ENCODE measurements at places on chromosomes 3 and 15.

- no peak for DNase-seq
These were observed 53.5 kb upstream of the LEKR1 start for GRCh38 chr3:156772588-156773206.

- no peak for DNase-seq
These were observed 31.7 kb upstream of the DHX36 start for GRCh38 chr3:154356009-154356408.

DNA sequence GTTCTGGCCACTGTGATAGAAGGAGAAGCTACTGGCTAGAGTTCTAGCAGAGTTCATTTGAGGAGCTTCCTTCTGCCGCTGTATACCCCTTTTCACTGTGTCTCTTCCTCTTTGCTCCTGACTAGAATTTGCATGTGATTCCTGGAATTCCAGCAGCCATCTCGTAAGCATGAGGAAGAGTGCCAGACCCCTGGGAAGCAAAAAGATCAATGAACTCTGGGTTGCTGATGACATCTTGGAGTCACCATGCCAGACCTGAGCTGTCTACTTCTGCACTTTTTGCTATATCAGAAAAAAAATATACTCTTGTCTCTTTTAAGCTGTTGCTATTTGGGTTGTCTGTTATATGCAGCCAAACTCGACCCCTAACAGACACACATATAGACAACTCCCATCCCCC lies 3.7 kb upstream of the ADAMTS17 start:
- DNase-seq = no peak

GRCh38 chr3:50408443-50408944 lies 49.2 kb upstream of the TMEM115 start:
- no peak for DNase-seq

GRCh38 chr3:90054311-90054710 lies 946.9 kb downstream of the EPHA3 start:
- no peak for DNase-seq

DNA sequence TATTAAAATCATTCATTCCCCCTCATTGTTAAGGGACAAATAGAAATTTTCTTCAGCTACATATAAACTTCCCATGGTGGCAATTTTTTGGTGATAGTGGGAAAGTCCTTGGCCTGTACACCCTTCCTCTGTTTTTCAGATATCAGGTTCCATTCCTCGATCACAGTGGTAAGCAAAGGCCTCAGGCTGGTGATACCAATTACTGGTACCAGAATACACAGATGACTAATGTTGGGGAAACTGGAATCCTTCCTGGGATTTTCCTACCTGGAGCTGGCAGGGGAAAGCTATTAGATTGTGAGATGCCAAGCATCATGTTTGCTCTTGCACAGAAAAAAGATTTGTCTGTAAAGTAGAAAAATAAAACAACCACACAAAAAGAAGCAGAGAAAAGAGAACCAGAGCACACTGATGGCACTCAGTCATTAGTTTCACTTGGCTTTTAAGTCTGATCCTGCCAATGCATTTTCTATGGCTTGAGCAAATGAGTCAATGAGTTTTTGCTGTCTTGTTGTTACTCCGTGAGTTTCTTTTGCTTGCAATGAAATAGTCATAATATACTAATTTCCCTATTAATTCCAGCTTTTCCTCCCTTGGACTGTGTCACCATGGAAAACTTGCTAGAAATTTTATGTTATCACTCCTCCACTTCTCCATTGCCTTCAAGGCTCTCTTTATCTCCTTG lies 795.0 kb downstream of the ROBO1 start:
- no peak for DNase-seq

DNA sequence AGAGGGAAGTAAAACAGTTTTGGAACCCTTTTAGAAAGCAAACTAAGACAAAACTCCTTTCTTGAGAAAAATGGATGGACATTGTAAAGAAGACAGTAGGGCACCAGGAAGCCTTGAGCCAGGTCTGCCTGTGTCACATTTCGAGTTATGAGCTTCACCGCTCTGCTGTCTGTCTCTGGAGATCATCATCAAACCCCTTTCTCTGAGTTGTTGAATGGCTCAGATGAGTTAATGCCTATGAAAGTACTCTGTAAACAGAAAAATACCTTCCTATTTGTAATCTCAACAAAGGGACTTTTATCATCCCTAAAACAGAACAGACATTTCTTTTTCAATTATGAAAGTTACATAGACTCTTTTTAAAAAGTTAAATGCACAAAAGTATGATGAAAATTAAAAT lies 145.8 kb downstream of the LPP start:
- DNase-seq = no peak

GRCh38 chr3:99023590-99024192 lies 122.2 kb upstream of the DCBLD2 start:
- DNase-seq = no peak

DNA sequence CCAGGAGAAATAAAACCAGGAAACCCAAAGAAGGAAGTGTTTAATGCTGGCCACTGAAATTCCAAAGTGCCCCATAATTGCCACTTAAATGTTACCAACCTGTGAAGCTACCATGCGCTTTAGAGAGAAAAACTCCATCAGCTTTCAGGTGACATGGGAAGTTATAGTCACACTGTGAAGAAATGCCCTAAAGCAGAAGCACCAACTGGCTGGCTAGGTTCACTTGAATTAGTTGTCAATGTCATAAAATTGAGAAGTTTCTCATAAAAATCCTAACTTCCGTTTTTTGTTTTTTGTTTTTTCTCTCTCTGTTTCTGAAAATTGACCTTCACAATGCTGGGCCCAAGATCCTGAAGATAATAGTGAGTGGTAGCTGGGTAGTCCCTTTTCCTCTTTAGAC lies 167.9 kb upstream of the CTNNB1 start:
- no peak for DNase-seq

- DNase-seq = no peak
These were observed 271.3 kb upstream of the RGMA start for GRCh38 chr15:93360318-93360717.

DNA sequence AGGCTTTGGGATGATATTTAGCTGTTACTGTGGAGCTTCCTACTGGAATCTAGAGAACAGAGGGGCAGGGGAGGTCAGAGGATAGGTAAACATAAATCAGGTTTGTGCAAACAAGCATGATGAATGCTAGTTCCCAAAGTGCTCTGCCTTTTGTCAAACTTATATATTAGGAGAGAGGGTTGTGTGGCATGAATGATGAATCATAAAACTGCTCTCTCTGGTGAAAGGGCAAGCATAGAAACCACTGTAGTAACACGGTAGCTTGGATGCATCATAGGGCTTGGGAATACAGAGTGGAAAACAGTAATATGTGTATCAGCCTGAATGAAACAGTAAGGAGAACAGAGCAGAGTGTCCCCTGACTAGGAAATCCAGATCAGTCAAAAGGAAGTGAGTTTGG lies 486.7 kb downstream of the IL5RA start:
- DNase-seq = no peak

GRCh38 chr3:190764231-190765134 lies 98.0 kb downstream of the GMNC start:
- no peak for DNase-seq

- no peak for DNase-seq
These were observed 48.5 kb upstream of the P3H2 start for GRCh38 chr3:190169243-190169642.

DNA sequence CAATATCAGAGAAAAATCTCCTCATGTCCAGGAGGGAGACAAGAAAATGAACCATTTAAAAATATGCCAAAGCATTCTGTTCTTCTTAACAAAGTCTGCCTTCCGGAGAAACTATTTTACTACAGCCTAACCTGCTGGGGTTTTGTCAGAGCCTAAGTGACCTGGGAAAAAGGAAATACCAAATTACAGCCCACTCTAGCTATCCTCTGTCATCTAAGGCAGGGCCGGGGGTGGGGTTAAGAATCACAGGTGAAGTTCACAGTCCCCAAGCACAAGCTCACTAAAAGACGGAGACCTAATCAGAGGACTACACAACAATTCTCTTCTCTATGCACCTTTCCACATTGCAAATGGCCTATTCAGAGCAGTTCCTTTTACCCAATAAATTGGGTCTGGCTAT lies 116.6 kb downstream of the TRIM42 start:
- DNase-seq = no peak

DNA sequence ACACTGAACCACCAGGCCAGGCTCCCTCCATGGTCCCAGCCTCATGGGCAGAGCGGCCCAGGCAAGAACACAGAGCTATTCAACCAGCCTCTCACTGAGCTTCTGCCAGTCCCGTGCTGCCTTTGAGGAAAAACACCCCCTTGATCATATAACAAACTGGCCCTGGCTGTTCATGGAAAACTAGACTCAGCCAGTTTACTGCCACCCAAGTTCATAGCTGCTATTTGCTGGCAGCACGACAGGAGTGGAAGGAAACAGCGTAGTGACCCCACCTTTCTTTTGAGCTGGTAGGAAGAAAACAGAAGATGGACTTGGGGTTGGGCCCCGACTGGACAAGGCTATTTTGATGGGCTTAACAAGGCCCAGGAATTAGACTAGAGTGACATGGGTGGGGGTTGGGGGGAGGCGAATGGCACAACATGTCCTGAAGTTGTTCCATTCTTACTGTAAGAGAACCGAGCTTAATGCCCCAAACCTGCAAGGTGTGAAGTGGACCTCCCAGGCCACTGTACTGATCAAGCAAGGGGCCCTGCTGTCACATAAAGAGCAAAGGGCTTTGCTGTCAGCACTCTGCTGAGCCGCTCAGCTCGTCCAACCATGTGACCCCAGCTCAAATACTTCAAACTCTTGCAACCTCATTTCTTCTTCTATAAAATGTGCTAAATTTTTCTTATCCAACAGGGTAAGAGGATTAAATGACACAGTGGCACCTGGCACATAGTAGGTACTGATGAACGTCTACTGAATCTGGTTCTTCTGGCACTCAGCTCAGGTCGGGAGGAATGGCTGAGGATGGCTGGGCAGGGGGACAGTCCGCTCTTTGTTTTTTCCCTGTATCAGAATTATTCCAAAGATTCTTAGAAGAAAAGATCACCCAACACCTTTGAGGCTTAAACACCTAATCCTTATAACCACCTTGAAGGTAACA lies 1.6 kb downstream of the FBXL22 start:
- no peak for DNase-seq

GRCh38 chr3:63685340-63685739 lies 32.9 kb downstream of the SNTN start:
- DNase-seq = no peak

DNA sequence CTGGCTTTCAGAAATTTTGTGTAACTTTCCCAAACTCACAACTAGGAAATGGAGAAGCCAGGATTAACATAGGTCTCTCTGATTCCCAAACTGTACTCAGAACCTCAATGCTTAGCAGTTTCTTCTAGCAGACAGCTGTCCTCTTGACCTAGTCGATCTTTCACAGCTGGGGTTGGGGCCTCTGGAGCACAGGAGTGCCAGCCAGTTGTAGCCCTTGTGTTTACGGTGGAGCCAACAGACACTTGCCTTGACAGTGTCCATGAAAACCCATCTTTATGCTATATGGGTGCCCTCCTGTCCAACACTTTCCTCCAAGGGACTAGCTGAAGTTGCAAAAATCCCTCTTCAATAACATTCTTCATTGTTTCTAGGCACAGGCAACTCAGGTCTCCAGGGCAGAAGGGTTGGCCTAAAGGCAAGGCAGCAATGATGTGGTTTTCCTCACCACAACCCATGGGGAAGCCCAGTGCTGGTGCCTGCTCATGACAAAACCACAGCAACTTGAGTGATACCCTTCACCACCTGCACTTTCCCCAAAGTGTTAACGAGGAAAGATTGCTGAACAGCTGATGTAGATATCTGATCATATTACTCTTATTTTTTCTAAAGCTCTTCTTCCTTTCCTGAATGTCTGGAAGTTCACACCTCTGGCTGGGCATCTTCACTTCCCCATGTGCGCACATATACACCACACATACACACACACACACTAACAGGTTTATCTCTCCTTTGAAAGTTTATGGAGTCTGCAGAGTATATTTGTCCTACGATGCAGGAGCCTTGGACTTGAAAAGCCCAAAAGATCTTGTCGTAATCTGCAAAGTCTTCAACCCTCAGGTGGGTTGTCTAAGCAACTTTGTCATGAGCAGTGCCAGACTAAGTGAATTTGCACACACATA lies 11.0 kb upstream of the KNG1 start:
- DNase-seq = no peak

- DNase-seq = no peak
These were observed 74.4 kb downstream of the ATP1B3 start for GRCh38 chr3:141950572-141951493.

DNA sequence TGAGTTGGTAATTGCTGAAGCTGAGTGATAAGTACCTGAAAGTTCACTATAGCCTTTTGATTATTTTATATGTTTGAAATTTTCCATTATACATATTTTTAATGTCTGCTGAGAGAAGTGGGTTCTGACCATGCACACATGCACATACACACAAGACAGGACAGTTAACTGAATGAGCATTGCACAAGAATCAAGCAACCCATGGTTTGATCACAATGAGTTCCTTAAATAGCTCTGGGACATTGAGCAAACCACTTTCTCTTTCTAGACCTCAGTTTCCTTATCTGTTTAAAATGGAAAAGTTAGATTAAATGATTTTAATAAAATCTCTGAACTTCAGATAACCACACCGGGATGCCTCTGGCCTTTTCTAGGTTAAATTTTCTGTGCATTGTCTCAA lies 26.7 kb downstream of the SNTN start:
- no peak for DNase-seq

DNA sequence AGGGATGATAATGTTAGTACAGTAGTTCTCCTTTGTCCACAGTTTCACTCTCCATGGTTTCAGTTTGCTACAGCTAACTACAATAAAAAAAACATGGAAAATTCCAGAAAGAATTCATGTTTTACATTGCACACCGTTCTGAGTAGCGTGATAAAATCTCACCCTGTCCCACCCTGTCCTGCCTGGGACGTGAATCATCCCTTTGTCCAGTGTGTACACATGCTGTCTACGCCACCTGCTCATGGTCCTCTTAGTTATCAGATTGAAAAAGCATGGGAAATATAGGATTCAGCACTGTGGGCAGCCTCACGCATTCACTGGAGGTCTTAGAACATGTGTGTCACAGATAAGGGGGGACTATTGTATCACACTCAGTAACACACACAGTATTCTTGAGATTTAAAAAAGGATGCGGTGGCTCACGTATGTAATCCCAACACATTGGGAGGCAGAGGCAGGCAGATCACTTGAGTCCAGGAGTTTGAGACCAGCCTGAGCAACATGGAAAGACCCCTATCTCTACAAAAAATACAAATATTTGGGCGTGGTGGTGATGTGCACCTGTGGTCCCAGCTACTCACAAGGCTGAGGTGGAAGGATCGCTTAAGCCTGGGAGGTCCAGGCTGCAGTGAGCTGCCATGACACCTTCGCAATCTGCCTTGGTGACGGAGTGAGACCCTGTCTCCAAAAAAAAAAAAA lies 8.7 kb upstream of the FLNB start:
- no peak for DNase-seq

GRCh38 chr3:90080988-90081387 lies 973.6 kb downstream of the EPHA3 start:
- no peak for DNase-seq
